Kidney tubule cell (primary cell): ENCODE measurements at places on chromosomes 16 and 17.

GRCh38 chr16:3957344-3957980, 76.9 kb upstream of the CREBBP start:
- DNase-seq: no peak

DNA sequence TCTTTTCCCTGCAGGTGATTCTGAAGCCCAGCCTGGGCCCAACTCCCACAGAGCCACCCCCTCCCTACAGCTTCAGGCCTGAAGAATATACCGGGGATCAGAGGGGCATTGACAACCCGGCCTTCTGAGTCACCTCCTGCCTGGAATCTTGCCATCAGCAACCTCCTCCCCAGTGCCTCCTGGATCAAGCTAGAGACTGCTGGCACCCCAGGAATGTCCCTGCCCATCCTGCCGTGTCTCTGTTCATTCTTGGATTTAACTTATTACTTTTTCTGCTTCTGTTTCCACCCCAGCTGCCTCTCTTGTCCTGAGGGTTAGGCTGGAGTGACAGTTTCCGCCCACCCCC, 4.9 kb downstream of the TMEM92 start:
- peak; percentile 80 for DNase-seq

DNA sequence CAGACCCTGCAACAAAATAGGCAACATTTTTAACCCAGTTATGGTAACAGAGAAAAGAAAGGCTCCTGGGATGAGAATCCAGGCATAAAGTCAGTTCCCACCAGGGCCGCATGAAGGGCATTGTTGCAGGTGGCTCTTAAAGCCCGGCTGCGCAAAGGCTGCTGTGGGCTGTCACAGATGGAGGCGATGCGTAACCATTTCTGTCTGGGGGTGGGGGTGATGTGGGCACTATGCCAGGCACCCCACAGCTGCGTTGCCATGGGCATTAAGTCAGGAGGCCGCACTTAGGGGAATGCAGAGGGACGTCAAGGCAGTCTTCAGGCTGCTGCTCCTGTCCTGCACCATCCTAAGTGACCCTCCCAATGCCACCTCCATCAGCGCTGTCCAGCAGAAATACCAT, 228.4 kb downstream of the CPPED1 start:
- DNase-seq: no peak

DNA sequence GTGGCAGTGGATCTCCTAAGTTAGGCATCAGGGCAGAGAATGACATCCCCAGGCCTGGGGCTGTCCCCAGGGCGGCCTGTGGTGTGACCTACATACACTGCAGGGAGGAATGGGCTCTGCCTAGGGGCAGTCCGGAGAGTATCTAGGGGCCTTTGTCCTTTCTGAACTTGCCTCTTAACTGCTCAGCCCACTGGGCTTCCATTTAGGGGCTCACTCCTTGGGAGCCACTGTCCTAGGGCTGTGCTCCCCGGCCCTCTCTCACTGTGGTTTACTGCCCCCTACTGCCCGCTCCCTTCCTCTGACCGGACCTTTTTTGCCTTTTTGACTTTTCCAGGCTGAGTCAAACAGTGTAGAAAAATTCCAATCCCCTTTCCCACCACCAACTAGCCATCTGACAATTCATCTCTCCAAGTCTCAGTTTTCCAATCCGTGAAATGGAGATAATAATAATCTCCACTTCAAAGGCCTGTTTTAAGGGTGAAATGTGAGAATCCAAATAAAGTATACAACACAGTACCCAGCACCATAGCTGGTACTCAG, 66.8 kb downstream of the DNAH3 start:
- DNase-seq: peak; percentile 53

- DNase-seq: peak; percentile 71
Observed at GRCh38 chr16:75550211-75550662, 5.8 kb downstream of the TMEM231 start.

GRCh38 chr17:5362162-5362811, 57.2 kb downstream of the NUP88 start:
- DNase-seq: no peak

DNA sequence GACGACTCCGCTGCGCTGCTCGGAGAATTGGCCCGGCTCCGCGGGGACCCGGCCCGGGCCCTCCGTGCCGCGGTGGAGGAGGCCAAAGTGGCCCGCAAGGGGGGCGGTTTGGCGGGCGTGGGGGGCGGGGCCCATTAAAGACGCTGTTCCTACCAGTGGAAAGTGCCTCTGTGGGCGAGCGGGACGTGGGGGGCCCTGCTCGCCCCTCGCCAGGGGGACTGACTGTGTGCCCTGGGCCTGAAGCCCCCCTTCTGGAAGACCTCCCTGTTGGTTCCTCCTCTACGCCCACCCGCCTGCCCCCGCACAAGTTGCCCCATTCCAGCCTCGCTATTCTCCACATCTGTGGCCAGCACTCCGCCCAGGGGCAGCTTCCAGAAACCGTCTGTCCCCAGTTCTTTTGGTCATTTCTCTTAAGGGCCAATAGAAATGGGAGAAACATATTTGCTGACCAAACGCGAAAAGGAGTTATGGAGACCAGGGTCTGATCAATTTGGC, 1.9 kb upstream of the FGF11 start:
- no peak for DNase-seq
